NCI-H1436 (cell line): ENCODE measurements at places on chromosomes 12 and 14.
A peak's percentile ranks its signal among the peaks of the same experiment; 100 is the strongest.

GRCh38 chr12:83823386-83824045, 1089.1 kb downstream of the SLC6A15 start:
- DNase-seq = no peak

DNA sequence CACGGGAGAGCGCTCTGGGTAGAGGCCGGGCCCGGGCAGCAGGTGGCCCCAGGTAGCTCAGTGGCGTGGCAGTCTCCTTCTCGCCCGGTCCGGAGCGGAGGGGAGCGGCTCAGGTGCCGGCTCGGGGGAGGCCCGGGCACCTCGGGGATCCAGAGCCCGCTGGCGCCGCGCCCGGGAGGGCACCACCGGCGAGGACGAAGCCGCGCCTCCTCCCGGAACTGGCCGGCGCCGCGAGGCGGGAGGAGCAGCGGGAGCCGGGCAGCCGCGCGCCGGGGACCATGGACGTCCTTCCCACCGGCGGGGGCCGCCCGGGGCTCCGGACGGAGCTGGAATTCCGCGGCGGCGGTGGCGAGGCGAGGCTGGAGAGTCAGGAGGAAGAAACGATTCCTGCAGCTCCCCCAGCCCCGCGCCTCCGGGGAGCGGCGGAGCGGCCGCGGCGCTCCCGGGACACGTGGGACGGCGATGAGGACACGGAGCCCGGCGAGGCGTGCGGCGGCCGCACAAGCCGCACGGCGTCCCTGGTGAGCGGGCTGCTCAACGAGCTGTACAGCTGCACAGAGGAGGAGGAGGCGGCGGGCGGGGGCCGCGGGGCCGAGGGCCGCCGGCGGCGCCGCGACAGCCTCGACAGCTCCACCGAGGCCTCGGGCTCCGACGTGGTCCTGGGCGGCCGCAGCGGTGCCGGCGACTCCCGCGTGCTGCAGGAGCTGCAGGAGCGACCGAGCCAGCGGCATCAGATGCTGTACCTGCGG, 21.5 kb upstream of the GNS start:
- DNase-seq = peak; percentile 20

GRCh38 chr12:81261508-81262207, 183.8 kb downstream of the ACSS3 start:
- DNase-seq = no peak

GRCh38 chr12:52249511-52250047, 16.5 kb downstream of the KRT7 start:
- no peak for DNase-seq

- no peak for DNase-seq
Measured at GRCh38 chr12:112559784-112560183, 141.0 kb downstream of the PTPN11 start.

DNA sequence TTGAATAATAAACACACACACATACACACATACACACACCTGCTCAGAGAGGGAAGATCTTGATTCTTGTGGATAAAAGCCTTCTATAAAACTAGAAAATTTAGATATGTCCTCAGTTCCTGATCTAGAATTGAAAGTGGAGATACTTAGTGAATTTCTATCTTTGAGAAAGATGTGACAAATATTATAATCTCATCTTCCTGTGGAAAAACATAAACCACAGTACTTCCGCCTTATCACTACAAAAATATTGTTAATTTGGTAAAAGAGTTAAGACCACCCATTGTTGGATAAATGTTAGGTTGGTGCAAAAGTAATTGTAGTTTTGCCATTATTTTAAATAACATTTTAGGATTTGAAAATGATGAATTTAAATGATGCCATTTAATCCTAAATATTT, at the start of gene KLRK1:
Gene KLRK1, minus strand, starts transcription at position 138 of the 400 bp plus-strand sequence. CDS start 1,231 bp downstream, outside the sequence.
- DNase-seq = no peak

- no peak for DNase-seq
Measured at GRCh38 chr14:84071061-84071460, 1458.9 kb upstream of the FLRT2 start.

- no peak for DNase-seq
Measured at GRCh38 chr12:128190614-128191013, 76.4 kb upstream of the TMEM132C start.

GRCh38 chr12:84594157-84594556, 318.4 kb downstream of the SLC6A15 start:
- DNase-seq = no peak

GRCh38 chr14:69351385-69351784, 46.7 kb downstream of the ERH start:
- DNase-seq = no peak

DNA sequence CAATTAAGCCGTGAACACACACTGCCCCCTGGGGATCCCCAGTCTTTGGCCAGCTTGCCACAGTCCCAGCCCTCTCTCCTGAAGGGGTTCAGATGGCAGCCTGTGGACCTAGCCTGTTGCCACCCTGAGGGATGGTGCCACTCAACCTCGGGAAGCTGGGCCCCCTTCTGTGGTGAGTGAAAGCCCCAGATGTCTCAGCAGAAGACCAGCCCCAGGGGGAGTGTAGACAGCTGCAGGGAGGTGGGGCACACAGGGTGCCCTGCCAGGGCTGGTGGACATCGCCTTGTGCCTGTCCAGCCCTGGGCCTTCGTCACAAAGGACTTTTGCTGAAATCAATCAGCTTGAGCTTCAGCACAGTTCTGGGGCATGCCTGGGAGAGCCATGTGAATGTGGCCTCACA, 32.4 kb downstream of the C14orf132 start:
- no peak for DNase-seq

DNA sequence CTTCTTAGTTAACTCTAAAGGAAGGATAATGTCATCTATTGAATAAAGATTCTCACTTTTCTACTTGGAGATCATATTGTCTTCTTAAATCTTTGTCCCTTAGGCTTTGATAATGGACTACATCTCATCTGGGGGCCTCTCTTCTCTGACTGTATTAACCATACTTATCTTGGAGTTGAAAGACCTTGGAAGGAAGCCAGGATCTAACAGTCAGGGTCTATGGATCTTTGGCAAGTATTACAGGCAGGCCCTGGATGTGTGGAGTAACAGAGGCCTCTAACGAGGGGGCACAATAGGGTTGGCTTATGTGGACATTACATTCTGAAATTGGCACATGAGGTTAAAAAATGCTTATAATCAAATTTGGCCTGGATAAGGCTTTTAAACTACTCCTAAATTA, 513.8 kb downstream of the NRXN3 start:
- DNase-seq = no peak

- no peak for DNase-seq
Measured at GRCh38 chr14:104296388-104297312, 158.3 kb downstream of the KIF26A start.

DNA sequence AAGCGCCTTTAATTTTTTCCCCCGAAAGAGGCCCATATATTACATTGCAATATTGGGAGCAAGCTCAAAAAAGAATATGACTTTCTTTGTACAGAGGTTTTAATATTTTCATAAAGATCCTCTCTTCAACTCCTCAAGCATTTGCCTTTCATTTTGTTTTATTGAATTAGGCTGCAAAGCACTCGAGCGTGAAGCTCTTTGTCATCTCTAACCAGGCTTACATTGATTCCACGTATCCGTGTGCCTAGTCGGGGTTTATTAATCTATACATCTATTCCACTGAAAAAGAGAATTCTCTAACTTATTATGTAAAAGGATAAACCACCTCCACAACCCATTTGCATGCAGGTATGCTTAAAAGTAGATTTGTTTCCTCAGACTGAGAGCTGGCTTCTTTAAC, 234.8 kb upstream of the TMPO start:
- no peak for DNase-seq

DNA sequence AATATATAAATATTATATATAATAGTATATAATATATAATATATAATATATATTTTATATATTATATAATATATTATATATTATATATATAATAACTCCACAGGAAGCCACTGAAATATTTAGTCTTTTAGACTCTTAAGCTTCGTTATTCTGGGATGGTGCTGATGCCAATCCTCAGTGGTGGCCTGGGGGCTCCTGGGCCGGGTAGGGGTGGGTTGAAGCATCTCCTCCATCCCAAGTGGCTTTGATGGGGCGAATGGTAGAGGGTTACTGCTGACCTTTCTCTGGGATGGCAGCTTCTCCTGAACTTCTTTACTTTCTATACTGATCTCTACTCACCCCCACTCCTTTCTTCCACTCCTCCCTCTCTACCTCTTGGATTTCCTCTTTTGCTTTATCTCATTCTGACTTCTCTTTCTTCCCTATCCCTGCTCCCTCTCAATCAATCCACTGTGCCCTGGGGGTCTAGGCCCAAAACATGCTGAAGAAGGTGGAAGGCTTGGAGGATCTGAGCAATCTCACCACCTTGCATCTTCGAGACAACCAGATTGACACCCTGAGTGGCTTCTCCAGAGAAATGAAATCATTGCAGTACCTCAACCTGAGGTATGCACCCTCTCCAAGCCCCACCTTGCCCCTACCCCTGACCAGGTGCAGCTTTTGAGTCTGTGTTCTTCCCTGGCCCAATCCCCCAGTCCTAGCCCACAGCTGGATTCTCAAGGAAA, 4.8 kb upstream of the ENO2 start:
- no peak for DNase-seq

- no peak for DNase-seq
Measured at GRCh38 chr14:83744891-83745290, 1785.1 kb upstream of the FLRT2 start.

DNA sequence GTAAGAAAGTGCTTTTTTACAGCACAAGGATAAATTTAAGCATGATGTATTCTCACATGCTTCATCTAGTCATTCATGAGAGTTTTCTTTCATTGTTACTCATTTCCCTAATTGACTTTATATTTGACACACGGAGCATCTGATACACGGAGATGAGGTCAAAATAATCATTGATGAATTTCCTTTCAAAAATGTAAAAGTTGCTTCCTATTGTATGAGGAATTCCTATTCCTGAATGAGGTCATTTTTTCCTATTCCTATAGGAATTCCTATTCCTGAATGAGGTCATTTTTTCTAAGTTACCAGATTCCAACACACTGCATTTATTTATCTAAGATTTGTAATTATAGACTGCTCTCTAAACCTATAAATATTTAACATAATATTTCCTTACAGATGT, 316.7 kb upstream of the KITLG start:
- no peak for DNase-seq

DNA sequence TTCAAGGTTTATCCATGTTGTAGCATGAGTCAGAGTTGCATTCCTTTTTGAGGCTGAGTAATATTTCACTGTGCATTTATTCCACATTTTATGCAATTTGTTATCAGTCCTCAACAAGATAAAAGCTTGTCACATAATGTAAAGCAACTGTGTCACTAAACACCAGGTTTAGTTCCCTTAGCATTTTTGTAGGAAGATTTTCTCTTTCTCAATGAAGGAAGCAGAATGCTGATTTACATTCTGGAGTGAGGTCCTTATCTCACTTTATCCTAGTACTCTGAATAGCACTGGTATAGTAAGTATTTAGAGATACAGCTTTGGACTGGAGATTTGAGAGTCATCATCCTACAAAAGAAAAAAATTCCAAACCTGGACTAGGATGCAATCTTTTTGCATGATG, 9.8 kb upstream of the EXD2 start:
- no peak for DNase-seq

- no peak for DNase-seq
Measured at GRCh38 chr14:22118899-22119477, 445.4 kb upstream of the OR4E1 start.

GRCh38 chr12:124780752-124781685, 82.6 kb downstream of the SCARB1 start:
- no peak for DNase-seq

DNA sequence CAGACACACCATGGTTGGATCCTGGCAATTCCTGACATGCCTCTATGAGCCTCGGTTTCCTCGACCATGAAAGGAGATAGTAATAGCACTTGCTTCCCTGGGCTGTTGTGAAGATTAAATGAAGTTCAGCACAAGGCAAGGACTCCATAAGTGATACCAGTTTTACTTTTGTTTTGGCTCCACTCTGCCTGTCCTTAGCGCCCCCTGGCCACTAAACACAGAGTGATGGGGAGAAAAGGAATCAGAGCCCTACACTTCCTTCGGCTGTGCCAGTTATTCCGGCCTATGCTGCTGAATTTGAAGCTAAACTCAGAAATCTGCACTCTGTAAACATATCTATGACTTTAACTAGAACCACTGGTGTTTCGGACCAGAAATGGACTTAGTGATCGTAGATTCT, 173.8 kb downstream of the C12orf75 start:
- no peak for DNase-seq

DNA sequence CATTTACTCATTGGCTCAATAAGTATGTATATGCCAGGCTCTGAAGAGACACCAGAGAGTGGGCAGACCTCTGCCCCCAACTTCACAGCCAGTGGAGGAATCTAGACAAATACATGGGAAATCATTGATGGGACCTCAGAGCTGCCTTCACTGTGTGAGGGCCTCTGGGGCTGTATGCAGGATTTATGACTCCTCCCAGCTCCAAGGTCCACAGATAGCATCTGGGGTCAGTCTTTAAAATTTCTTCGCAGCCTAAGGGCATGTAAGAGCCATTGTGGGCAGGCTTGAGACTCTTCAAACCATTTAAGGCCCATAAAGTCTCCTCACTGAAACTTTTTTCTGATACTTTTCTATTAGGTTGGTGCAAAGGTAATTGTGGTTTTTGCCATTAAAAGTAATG, 125.5 kb downstream of the SPTSSA start:
- no peak for DNase-seq

- DNase-seq = no peak
Measured at GRCh38 chr12:119147847-119148448, 30.8 kb upstream of the HSPB8 start.

DNA sequence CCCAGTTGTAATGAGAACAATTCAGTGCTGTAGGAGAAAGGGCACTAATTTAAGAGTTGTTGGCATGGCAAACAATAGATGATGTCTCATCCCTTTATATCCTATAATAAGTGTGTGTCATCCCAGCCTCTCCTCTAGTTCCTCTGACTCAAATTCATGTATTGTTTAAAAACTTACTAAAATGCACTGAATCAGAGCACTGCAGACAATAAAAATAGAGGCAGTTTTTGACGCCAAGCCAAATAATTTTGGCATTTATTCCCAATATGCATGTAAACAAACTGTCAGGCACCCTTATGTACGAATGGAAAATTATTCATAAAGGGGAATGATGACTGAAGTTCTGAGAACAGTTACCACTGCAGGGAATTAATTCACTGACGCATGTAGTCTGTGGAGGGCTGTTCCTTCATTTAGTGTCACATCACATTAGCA, 57.9 kb upstream of the TMX1 start:
- DNase-seq = no peak

- DNase-seq = no peak
Measured at GRCh38 chr14:83814896-83815295, 1715.0 kb upstream of the FLRT2 start.

- no peak for DNase-seq
Measured at GRCh38 chr12:49953961-49954846, 3.7 kb downstream of the AQP2 start.

DNA sequence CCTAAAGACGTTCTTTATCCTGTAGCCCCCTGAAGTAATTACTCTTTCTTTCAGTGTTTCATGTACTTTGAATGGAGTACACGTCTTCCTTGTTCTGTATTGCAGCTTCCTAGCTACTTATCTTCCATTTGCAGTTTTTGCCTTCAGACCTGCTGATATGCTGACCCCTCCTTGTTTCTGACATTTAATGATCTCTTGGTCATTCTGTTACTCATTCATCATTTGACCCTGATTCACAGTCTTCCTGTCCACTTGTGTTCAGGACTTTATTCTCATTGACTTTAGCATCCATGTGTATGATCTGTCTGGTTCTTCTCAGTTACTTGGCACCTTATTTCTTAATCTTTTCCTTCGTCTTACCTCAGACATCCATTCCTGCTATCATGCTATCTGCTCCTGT, 22.2 kb downstream of the CPSF2 start:
- DNase-seq = no peak
